Sciatic nerve (tissue), 2 donors: ENCODE measurements at places on chromosomes 7 and 10.

- DNase-seq = no peak
These were observed 1021.6 kb downstream of the GATA3 start for GRCh38 chr10:9076066-9076465.

- no peak for DNase-seq
These were observed 9.4 kb downstream of the NOC3L start for GRCh38 chr10:94353336-94353735.

GRCh38 chr10:58438340-58438871 is 53.2 kb downstream of the TFAM start:
- DNase-seq = no peak

DNA sequence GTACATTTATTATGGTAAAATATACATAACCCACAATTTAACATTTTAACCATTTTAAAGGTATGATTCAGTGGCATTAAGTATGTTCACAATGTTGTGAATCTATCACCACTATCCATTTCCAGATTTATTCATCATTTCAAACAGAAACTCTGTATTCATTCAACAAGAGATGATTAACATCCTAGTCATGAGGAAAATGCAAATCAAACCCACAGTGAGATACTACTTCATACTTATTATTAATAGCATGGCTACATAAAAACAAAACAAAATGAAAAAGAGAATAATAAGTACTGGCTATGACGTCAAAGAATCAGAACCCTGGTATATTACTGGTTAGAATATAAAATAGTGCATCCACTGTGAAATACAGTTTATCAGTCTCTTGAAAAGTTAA is 386.6 kb upstream of the POM121L12 start:
- no peak for DNase-seq

DNA sequence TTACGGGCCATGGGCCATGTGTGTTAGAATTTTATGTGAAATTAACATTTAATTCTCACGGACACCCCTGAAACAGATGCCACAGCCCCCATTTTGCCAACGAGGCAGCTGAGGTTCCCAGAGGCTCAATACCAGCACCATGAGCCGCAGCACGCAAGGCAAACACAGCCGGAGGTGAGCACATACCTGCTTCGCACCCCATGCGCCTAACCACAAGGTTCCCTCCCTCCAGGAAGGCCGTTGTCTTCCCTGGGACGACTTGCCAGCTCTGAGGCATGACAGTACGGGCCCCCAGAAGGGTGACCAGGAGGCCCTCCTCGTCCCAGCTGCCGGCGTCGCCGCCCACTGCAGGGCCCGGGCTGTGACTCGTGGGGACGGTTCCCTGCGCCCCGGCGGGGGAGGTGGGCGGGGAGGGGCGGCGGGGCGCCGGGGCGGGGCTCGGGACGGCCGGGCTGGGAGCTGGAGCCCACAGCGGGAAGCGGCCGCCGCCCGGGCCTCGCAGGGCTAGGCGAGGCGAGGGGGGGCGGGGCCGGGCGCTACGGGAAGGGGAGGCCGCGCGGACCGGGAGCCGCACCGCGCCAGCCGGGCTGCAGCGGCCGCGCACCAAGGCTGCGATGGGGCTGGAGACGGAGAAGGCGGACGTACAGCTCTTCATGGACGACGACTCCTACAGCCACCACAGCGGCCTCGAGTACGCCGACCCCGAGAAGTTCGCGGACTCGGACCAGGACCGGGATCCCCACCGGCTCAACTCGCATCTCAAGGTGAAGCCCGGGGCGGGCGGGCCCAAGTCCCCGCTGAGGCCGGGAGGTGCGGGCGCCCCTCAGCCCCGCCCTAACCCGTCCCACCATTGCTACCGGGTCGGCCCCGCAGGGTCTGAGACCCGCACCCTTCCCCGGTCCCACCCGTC is at the start of gene CAV2:
Gene CAV2, plus strand, starts transcription at position 571 of the 910 bp plus-strand sequence. Its CDS starts 44 bp downstream, at position 615.
- DNase-seq = peak; percentile 72

DNA sequence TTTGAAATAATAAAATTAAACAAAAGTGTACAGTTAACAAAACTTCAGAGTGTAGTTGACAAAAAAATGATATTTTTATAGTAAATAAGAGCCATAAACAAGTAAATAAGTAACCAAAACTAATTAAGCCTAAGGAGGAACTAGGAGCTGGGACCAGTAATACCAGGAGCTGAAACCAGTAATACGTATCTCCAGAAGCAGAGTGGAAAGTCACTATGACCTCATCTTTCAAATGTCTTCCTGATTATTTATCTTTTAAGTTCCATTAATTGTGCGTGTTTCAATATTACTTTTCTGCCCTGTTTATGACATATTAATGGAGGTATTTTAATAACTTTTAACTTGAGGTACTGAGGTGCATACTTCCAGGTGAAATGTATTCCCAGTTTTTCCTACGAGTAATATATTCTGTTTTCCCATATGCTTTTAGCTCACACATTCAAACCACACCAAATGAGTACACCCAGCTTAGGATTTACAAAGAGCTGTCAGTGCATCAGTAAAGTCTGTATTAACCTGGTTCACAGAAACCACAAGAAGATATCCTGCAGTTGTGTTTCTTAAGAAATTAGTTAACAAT is 283.7 kb upstream of the HGF start:
- DNase-seq = no peak

DNA sequence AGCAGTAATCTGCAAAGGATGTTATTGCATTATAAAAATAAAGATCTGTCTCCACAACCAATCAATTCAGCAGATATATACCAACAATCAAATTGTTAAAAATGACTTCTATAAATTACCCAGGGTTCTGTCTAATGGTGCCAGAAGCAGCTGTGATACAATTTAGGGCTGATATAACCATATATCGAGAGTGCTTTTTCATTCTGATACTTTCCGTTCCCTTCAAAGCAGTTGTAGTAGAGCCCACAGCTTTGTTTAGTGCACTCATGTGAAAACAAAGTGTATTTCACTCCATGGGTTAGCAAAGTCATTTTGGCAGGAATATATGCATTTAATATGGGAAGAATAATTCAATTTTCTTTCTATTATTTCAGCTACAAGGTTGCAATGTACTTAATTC is 83.1 kb upstream of the CHCHD3 start:
- no peak for DNase-seq

DNA sequence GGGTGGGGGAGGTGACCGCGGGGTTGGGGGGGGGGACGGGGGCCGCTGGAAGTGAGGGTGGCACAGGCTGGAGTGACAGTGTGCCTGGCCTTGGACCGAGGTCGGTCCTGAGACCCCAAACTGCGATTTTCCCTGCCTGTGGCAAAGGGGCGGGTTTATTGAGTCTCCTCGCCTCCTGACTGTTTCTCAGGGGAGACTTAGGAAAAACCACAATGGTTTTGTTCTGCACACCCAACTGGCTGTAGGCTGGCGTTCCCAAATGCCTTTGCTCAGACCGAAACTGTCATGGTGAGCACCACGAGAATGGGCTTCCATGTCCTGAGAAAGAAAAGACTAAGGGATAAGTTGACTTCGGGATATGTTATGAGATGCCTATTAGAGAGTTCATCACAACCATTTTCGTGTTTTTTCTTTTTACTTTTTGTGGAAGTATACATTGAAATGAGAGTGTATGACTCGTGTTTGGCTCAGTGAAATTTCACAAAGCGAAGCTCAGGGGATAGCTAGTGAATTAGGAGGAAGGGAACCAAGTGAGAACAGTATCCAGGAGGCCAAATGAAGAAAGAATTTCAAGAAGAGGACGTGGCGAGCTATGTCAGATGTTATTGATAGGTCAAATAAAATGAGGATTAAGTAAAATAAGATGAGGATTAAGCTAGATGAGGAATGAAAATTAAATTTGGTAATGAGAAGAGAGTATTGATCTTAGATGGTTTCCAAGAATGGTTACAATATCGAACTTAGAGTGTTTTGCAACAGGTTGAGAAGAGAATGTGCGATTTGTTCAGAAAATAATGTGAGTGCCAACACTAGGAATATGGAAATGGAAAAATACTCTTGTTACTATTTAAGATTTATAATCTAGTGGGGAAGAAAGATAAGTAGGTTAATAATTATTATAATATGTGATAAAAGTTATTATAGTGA is 918 bp downstream of the NET1 start:
- DNase-seq = no peak

DNA sequence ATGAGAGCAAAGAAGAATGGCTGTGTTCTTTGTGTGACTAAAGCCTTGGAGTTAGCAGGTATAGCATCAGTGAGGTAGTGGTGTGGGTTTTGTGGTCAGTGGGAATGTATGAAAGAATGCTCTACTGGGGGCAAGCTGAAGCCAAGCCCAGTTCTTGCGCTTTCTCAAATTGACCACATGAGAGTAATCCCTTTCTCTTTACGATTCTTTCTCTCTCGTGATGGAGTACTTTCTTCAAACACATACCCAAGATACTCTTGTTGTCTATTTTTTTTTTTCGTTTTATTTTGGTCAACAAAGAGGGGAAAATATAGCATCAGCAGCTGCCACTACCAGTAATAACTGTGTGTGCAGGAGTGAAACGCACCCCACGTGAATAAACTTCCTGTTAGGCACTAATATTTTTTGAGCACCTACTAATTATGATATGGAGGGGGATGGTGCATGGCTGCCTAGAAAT is 8.4 kb upstream of the PANK1 start:
- no peak for DNase-seq

DNA sequence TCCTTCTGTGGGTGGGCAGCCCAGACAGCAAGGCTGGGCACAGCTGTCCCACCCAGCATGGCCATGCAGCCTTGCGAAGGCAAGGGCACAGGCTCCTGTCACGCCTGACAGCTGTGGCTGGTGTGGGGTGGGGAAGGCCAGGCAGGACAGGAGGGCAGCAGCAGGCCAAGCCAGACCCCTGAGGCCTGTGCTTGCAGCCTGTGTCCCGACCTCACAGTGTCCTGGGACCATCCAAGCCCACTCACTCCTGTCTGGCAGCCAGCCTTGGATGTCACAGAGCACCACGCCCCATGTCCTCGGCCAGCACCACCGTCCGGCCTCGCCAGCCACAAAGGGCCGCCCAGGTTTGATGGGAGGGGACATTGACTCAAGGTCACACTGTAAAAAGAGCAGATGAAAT is 85.5 kb upstream of the LRRC4 start:
- DNase-seq = no peak

DNA sequence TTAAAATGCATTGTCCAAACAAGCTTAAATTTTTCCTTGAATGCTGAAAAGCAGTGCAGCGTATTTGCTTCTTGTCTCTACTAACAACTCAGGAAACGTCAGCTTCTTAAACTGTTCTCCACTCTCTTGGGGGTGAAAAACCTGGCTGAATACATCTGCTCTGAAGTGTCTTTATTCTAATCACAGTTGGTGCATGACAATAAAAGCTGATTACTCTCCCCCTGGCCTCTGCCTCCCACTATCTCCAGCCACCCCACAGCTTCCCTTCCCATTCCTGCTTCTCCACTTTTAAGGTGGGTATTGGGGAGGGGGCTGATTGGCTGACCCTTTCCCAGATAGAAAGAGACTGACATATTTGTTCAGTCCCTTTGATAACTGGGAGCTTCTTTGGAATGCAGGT is 456.0 kb downstream of the SORCS1 start:
- DNase-seq = no peak

- DNase-seq = no peak
These were observed 629.1 kb downstream of the ACTR3B start for GRCh38 chr7:153388611-153389010.

DNA sequence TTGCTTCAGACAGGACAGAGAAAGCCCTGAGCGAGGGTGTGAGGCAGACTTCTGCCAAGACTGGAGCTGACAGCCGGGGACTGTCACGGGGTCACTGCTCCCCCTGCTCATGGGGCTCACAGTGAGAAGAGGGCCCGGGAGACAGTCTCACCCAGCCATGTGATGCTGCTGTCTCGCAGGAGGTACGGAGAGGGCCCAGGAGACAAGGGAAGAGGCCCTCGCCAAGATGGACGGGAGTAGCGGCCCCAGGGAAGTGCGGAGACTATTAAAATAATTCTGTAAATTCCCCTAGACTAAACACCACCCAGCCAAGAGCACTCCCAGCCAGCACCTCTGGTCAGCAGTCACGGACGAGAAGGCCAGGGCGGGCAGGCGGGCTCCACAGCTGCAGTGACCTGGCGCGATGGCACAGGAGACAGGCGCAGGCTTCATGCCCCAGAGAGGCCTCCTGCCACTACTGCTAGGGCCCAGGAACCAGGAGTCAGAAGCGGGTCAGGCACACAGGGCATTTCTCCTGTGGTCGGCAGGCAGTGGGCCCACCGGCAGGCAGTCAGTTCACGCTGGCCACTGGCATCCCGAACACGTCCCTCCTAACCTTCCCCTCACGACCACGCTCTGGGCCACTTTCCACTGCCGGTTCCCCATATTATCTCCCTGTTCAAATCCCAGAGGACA is 24.1 kb downstream of the WDR86 start:
- DNase-seq = no peak
